ENCODE measurements at places on chromosomes 13 and 19.

DNA sequence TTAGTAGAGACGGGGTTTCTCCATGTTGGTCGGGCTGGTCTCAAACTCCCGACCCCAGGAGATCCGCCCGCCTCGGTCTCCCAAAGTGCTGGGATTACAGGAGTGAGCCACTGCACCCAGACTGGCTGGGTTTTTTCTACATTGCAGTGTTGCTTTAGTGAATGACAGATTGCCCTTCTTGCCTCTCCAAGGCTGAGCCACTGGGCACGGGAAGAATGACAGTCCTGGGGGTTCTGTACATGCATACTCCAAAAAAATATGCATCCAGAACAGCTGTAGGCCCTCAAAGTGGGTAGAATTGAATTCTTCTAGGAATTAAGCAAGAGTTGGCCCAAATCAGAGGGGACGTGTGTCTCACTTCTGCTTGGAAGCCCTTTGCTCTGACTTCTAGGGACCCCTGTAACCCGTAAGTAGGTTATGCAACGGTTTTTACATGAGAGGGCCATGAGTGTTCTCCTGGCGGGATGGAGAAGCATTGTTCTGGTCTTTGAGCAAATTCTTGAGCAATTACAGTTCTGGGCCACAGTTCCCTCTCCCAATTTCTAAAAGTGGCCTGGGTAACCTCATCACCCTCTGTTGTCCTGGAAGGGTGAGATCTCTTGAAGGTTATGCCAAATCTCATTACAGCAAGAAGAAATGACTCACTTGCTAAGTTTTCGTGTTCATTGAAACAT, 3.6 kb downstream of the ACTN4 start:
- DNase-seq = no peak

GRCh38 chr13:94239135-94239534, 240.3 kb downstream of the DCT start:
- DNase-seq = peak; percentile 5

GRCh38 chr13:91748416-91749089, 350.1 kb downstream of the GPC5 start:
- DNase-seq = no peak

DNA sequence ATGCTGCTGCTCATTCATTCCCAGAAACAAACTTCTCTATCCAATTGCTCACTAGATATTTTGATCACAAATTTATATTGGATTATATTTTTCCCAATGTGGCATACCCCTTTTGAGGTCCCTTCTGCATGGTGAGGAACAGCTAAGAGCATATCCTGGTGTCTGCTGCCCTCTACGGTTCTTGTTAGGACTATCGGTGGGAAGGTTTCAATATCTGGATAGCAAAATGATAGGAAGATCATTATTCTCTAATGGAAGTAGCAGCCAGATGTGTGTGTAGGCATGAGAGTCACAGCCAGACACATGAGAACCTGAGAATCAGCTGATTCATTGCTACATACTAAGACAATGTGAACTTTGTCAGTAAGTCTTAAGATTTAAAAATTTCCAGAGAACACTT, 1422.4 kb upstream of the MIR17HG start:
- DNase-seq = no peak

DNA sequence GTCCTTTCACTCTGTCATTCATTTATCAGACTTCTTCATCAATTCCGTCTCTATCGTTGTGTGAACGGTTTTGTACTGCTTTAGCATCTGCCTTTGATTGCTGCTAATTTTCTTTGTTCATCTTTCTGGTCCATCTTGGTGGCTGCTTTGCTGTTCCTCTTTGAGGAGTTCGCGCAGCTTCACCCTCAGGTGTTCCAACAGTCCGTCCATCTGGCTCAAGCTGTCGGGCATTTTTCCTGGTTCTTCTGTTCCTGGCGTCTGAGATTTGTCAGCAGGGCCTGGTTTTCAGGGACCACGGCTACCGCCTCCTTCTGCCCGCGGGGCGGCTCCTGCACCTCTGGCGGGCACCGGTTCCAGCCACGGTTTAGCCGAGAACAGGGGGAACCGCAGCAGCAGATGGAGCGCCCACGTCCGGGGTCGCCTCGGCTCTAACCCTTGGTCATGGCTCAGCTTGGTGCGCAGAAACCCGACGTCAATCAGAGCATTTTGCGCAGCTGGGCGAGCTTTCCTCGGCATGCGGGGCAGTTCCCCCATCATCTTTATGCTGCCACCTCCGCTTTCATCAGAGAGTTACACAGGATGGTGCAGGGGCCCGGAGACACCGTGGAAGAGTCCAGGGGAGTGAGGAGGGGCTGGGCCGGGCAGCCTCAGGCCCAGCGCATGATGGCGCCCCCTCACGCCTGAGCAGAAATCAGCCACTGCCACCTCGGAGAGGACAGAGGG, 89.5 kb downstream of the ZNF100 start:
- peak; percentile 1 for DNase-seq

DNA sequence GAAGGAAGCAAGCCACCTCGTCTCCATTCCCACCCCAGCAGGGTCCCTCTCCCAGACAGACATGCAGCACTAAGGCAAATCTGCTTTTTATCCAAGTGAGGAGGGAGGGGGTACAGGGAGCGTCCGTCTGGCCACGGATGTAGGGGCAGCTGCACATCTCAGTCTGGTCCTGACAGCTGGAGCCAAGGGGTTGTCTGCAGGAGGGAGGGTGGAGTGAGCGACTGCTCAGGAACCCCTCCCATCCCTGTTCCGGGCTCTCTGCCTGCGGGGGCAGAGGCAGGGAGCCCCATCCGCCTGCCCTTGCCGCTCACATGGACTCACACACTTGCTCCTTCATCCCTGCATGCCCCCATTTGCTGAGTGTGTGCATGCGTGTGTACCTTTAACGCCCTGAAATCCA, 2.5 kb downstream of the TMEM190 start:
- DNase-seq = no peak

GRCh38 chr19:36573895-36574720, 1.0 kb upstream of the ZNF529 start:
- no peak for DNase-seq

DNA sequence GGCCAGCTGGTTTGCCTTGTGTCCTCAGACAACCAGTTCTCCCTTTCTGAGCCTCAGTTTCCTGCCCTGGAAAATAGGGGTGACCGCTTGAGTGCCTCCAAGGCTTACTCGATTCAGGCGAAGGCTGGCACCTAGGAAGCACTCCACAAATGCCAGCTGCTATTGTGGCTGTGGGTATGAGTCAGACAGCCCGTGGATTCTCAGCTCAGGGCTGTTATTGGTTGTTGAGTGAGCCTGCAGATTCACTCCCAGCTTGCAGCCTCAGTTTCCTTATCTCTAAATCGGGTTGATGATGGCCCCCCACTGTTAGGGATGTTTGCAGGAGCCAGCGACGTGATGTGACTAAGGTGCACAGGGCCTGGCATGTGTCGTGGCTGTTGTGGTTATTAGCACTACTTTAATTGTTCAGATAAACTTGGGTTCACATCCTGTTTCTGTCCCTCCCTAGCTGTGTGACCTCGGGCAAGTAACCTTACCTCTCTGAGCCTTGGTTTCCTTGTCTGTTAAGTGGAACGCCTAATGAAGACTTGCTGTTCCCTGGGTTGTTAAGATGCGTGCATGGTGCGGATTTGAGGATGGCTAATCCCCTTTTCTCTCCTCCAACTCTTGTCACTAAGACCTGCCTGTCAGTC, 2.4 kb downstream of the MARK4 start:
- DNase-seq = no peak

DNA sequence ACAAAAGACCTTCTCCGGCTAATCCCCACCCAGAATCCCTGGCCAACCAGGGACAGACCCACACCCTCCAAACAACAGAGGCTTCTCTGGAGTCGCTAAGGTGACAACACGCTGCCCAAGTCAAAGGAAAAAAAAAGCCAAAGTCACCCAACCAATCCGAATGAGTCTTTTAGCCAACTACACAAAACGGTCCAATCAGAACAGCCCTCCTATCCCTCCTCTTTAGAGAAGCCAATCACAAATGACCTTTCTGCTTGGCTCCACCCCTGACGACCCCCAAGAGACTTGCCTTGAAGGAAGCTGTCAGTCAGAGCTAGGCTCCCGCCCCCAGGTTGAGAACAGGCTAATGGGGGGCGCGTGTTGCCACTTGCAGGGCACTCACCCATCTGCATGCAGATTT, 6.6 kb upstream of the FBXW9 start:
- no peak for DNase-seq

GRCh38 chr13:109191413-109191812, 562.0 kb downstream of the MYO16 start:
- DNase-seq = no peak

- no peak for DNase-seq
Measured at GRCh38 chr13:91544723-91545122, 146.3 kb downstream of the GPC5 start.

DNA sequence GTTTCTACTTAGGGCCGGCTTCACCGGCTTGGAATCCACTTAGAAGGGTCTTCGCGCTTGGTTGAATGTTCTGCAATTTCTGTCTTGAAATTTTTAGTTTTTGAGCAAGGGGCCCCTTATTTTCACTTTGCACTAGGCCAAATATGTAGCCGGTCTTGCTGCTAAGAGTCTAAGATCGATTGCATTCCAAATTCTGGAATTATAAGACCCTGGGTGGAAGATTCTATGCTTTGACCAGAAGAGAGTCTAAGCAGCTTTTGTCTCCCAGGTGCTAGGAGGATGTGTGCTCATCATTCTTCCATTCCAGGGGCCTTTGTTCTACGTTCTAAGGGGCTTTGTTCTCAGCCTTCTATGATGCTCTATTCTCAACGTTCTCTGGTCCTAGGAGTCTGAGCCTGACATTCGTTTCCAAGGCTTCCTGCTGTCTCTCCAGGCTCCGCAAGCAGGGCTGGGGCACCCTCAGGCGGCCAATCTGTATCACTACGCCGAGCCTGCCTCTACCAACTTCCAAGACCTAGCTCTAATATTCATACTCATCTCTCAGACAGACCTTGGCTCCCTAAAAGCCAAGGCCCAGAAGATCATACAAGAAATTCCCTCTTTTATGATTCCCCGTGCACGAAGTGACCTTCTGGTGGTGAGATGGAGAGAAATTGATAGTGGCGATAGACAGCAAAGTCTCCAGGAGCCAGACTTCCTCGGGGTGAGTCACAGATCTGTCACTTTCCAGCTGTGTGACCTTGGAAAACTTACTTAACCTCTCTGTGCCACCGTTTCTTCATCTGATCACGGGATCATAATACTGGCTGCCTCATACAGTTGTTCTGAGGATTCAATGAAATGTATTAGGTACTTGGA, 982 bp upstream of the DACT3 start:
- DNase-seq = peak; percentile 83

- DNase-seq = no peak
Measured at GRCh38 chr13:91185294-91185863, 162.1 kb upstream of the MIR17HG start.

DNA sequence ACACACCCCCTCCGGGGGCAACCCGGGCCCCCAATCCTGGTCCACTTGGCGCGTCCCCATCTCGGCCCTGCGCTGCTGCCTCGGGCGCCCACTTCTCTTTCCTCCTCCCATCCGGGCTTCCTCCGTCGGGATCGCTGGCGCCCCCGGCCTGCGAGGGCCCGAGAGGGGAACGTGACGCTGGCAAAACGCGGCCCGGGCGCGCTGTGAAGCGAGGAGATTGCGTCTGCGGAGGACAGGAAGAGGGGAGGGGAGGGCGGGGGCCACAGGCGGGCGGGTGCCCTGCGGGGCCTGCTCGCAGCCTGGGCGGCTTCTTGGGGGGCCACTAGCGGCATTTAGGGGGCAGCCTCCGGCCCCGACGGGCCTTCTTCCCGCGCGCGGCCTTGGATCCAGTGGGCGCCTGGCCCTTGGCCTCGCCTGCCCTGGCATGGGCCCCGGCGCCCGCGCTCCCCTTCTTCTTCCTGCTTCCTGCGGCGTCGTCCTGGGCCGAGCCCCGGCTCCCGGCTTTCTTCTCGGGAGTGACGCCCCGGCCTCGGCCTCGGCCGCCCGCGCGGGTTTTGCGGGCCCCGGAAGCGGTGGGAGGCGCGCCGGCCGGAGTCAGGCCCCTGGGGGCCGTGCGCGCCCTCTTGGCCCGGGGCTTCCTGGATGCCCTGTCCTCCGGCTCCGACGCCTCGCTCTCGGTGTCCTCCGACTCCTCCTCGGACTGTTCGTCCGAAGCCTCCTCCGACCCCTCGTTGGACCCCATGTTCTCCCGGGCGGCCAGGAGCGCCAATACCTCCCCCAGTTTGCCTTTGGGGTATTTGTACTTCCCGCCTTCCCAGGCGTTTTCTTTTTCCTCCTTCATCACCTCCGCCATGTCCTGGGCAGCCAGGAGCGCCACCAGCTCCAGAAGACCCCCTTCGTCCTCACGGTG, 2.2 kb downstream of the PNMA8B start:
- DNase-seq = no peak

- no peak for DNase-seq
Measured at GRCh38 chr19:1141944-1142343, 32.1 kb downstream of the SBNO2 start.

DNA sequence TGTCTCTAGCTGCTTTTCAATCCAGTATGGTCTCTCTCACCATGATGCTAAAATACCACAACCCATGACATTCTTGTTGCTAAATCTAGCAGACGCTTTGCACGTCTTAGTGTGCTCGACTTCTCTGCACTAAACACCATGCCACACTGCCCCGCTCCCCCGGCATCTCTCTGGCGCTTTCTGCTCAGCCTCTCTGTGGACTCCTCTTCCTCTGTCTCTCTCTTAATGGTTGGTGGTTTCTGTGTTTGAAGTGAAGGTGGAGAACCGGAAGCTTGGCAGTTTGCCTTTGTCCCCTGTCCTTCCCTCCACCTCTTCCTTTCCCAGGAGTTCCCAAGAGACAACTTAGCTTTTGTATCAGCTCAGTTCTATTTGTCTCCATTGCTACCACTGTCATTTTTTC, 8.8 kb downstream of the ERCC5 start:
- DNase-seq = no peak

GRCh38 chr13:48567515-48568369, 34.9 kb upstream of the RCBTB2 start:
- no peak for DNase-seq

- no peak for DNase-seq
Measured at GRCh38 chr13:69935043-69935442, 172.6 kb upstream of the ATXN8OS start.

DNA sequence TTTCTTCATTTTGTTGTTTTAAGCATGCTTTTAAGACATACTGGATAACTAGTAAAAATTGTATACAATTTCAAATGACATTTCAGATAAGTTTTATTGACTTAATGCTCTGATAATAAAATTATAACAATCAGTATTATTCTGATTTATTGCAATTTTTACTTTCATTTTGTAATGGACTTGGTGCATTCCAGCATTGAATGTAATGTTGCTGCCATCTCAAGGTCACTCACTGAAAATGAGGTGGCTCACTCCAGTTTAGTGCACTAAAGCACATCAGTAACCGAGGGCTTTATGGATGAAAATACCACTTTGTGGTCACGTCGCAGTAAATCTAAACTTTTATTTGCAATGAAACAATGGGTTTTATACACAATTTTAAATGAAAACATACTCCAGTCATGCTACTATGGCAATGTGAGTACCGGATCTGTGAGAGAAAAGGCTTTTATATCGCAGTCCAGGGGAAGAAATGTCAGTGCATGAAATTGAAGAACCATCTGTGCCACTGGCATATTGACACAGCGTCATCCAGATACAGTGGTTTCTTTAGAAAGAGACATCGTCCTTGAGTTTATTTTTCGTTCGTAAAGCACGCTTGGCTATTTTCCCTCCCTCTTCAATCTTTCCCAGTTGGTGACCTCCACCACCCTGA, 20.7 kb upstream of the ZNF507 start:
- no peak for DNase-seq

- no peak for DNase-seq
Measured at GRCh38 chr13:30743319-30744055, 8.1 kb downstream of the ALOX5AP start.

All from stimulated activated CD4-positive, alpha-beta T cell treated with anti-CD3 and anti-CD28 coated beads, Interleukin-1b, Interleukin-23, amount 100 ng/mL, for 48 hours (primary cell).